Esophagus muscularis mucosa (tissue), 4 donors: ENCODE measurements at places on chromosomes 2 and 18.

GRCh38 chr2:71003966-71004755, 9.5 kb upstream of the TEX261 start:
- peaks cover 20% of the 10 kb centered on the region for H3K27me3 ChIP-seq
- peaks cover 10% of the 10 kb centered on the region for H3K4me1 ChIP-seq

GRCh38 chr2:177211169-177211568, 1.4 kb upstream of the HNRNPA3 start:
- H3K36me3 ChIP-seq: peaks cover 2% of the 10 kb centered on the region
- peak overlapping the region; percentile 89 for H3K4me3 ChIP-seq
- no peak for DNase-seq
- H3K27me3 ChIP-seq: no peaks in the 10 kb centered on the region
- peaks cover 40% of the 10 kb centered on the region for H3K4me1 ChIP-seq

GRCh38 chr2:241561832-241562231, 3.3 kb downstream of the BOK start:
- H3K4me3 ChIP-seq: peak overlapping the region; percentile 30
- H3K4me1 ChIP-seq: peaks cover 71% of the 10 kb centered on the region
- no peak for DNase-seq

DNA sequence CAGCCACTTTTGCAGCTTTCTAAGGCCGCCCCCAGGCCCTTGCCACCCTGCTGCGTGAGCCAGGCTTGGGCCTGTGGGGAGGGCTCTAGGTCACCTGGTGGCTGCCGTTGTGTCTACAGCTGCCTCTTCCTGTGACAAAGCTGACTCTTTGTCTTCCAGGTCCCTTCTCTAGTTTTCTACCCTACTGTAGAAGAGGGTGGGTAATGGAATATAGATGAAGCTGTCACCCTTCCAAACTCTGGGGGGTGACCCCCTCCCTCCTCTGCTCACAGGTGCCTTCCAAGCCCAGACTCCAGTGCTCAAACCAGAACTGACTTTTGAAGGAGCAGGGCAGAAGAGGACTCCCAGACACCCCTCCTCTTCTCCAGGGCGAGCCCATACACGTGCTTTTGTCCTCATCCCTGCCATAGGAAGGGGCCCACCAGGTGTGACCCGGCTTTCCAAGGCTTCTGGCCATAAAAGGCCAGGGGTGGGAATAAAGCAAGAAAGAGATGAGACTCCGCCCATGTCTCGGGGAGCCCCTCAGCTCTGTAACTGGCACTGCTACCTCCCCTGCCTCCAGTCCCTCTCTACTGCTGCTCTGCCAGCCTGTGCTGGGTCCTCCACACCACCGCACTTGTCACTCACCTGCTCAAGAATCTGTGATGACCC, 17.9 kb upstream of the SDC1 start:
- DNase-seq: peak; percentile 78
- no peaks in the 10 kb centered on the region for H3K4me1 ChIP-seq
- peaks cover 17% of the 10 kb centered on the region for H3K36me3 ChIP-seq
- H3K4me3 ChIP-seq: no peak overlapping the region
- no peaks in the 10 kb centered on the region for H3K27me3 ChIP-seq

DNA sequence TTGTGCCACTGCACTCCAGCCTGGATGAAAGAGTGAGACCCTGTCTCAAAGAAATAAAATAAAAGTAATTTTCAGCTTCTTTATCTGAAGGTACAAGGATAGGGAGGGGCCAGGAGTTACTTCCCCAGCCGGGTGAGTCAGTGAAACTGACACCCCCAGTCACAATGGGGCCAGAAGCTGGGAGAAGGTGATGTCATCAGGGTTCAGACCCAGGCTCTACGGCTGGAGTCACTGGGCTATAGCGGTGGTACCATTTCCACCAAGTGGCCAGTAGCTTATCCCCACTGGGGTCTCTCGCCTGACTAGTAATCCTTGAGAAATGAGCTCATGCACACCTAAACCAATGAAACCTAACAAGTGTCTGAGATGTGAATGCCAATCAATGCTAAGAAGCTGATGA, 107.9 kb downstream of the ALPK2 start:
- no peak for DNase-seq
- no peaks in the 10 kb centered on the region for H3K36me3 ChIP-seq
- H3K27me3 ChIP-seq: no peaks in the 10 kb centered on the region
- no peak overlapping the region for H3K27ac ChIP-seq
- no peaks in the 10 kb centered on the region for H3K4me1 ChIP-seq

DNA sequence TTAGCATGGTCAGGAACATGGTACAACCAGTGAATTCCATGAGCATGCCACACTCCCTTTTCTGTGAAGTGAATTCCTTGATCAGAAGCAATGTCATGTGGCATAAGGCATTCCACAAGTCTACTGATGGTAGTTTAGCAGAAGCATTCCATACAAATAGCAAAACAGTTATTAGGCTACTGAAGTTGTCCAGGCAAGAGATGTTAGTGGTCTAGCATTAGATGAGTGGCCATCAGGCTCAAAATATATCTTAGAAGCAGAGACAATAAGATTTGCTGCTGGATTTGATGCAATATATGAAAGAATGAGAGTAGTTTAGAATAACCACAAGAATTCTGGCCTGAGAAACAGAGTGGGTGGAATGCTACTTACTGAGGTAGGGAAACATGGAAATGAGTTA, 355.3 kb upstream of the NRXN1 start:
- no peak overlapping the region for H3K27ac ChIP-seq
- no peaks in the 10 kb centered on the region for H3K27me3 ChIP-seq
- no peak for DNase-seq
- H3K4me1 ChIP-seq: no peaks in the 10 kb centered on the region
- H3K4me3 ChIP-seq: no peak overlapping the region
- no peaks in the 10 kb centered on the region for H3K36me3 ChIP-seq
